ENCODE measurements at places on chromosomes 6 and 20.

- no peak for DNase-seq
Measured at GRCh38 chr20:54133434-54134427, 40.1 kb downstream of the CYP24A1 start.

DNA sequence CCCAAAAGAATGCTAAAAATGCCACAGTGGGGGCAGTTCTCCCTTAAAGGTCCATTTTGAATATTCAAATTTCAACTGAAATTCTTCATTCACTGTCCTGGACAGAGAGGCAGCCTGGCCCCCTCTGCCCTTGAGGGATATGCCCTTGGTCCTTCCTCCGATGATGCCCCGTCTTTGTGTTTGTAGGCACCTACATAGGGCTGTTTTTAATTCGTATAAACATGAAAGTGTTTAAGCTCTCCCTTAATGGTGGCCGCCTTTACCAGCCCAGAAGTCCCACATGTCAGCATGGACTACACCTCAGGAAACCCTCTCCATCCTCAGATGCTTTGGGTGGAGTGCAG lies 70.2 kb downstream of the SSR1 start:
- no peak for DNase-seq

DNA sequence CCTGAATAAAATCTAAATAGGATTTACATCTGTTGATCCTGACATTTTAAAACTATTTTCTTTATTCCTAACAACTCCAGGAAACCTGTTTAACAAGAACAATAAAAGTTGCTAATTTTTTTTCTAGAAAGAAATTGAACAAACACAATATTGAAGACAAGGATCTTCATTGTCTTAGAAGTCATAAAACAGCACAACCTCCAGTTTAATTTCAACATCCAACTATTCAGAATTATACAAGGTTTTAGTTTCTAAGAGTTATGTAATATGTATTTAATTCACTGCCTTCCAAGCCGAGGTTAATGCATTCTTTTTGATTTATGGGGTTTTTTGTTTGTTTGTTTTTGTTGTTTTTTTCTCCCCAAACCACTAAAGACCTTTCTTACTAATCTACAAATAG lies 7.2 kb downstream of the BMP5 start:
- DNase-seq, result no peak

DNA sequence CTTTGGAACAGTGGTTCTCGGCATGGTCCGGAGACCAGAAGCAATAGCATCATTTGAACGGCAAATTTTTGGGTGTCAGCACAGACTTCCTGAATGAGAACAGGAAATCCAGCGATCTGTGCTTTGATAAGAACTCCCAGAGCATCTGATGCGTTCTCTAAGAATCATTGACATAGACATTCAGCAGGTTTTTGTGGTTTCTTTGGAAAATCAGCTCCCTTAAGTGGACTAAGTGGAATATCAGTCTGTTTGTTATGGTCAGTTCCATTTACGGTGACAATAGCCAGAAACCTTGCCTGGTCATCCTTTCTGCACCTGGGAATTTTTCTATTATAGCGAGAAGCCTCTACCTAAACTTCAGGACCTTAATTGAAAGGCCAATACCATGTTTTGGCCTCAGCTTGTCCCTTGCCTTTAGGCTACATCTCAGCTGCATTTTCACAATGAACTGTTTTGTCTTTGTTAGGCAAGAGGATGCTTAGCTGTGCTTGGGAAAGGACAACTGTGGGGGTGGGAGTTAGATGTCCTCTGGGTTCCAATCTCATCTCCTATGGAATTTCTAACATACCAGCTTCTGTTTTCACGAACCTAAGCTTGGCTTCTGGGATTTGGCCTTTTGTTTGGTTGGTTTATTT lies 299.7 kb downstream of the CDKAL1 start:
- no peak for DNase-seq

DNA sequence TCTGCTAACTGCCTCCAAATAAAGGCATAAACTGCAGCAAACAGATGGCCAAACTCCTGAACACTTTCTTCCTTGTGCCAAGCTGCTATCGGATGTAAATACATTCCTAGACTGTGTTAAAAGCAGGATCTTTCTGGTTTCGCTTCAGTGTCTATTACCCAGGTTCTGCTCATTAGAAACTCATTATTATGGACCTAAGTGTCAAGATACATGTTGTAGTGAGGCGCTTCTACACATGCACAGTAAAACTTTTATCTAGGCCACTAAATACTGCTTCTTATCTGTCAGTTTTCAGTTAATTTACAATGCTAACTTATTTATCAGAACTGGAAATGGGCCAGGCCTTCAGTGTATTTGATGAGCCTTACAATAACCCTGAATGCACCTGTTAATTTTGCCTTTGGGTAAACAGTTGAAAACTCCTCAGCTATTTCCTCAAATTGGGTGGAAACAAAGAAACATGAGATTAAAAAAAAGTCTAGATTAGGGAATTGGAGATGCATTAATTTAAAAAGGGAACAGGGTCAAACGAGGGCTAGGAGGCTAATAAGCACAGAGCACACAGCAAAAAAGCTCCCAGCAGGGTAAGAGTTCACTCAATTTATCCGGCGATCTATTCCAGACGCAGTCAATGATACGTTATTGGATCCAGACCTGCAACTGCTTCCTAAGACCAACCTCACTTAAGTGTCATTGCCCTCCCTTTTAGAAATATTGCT lies 240.6 kb downstream of the FOXC1 start:
- no peak for DNase-seq

- no peak for DNase-seq
Measured at GRCh38 chr20:44600301-44600700, 17.9 kb downstream of the PKIG start.

- no peak for DNase-seq
Measured at GRCh38 chr20:48460681-48461080, 367.1 kb downstream of the PREX1 start.

- DNase-seq, result no peak
Measured at GRCh38 chr6:50819466-50819903, 814 bp downstream of the TFAP2B start.

- DNase-seq, result no peak
Measured at GRCh38 chr6:81353262-81353661, 399.2 kb downstream of the TENT5A start.

GRCh38 chr6:128743974-128744765 lies 138.8 kb upstream of the LAMA2 start:
- DNase-seq, result no peak

DNA sequence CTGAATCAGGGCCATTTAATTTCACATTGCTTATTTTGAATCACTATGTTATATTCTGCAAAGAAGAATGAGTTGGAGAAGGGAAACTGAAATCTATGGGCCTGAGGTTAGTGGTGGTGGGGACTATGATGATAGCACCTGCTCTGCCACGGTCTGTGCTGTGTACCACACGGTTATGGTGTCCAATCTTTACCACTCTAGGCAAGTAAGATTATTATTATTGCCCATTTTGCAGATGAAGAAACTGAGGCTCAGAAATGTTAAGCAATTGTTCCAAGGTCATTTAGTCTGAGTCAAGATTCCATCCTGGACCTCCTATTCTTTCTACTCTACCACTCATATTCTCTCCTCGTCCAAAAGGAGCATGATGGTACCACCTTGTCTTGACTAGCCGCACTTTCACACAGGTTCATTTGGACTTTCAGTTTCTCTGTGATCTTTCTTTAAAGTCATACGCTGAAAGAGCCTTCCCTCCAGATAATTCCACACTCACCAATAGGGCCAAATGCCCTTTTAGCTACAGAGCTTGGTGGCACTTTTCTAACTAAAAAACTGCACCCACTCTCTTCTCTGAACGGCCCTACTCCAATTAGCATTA lies 56.2 kb downstream of the GFOD1 start:
- no peak for DNase-seq

- DNase-seq, result no peak
Measured at GRCh38 chr20:46255440-46256104, 52.7 kb downstream of the CDH22 start.

DNA sequence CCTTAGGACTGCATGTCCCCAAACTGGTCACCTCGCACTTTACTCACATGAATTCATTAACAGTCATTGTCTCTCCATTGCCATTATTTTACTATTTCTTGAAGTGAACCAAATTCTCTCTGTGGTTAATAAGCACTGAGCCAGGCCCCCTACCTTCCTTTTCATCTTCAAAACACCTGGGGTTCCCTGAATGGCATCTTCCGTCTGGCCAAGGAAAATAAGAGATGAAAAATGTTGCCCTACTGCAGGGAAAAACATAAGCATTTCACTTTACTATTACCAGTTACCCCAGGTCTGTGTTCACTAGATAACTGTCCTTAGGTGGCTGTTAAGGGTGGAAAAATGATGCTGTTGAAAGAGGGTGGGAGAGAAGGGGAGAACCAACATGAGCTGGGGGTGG lies 10.0 kb upstream of the NKX2-2 start:
- no peak for DNase-seq

DNA sequence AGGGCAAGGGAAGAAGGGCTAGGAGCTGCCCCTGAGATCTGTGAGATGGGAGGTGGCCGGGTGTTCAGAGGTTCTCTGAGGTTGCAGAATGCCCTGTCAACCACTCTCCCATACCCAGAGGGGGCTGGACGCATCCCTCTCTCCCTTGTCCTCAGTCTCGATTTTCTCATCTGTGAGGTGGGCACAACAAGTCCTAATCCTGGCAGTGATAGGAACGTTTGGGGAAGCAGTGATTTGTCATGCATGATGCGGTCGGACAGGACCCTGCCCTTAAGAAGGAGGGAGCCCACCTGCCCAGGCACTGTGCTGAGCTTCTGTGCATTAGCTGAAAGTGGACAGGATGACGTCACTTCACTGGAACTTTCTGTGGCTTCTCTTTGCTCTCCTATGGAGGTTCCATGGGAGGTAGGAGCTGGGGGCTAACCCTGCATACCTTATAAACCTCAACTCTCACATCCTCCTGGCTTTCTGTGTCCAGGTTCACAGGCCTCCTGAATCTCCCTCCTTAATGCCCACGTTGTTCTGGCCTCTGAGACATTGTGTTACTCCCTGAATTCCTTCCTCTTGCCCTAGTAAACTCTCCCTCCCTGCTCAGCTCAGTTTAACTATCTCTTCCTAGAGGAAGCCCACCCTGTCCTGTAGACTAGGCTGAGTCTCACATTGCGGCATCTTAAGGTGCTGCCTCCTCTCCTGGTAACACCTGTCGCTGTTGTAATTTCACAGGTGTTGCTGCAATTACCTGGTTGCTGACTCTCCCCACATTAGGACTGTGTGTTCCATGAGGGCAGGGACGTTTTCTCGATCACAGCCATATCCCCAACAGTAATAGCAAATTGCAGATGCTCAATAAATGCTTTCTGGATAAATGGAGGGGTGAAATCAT lies 30.1 kb upstream of the CSNK2A1 start:
- no peak for DNase-seq

DNA sequence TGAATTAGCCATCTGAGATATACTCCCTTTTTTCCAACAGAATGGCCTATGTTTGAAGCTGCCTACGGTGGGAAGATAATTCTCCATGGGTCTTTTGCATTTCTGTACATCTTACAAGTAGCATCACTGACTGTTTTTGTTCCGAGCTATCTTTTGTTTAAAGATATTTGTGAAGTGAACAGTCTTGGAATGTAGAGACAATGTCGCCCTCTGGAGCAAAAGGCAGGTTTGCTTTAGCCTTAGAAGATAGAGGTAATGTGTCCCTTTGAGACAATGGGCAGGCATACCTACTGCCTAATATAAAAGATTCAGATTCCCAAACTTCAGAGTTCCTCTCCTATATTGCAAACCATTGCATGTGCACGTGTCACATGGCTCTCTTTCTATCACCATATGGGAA lies 347.8 kb upstream of the CNR1 start:
- no peak for DNase-seq

DNA sequence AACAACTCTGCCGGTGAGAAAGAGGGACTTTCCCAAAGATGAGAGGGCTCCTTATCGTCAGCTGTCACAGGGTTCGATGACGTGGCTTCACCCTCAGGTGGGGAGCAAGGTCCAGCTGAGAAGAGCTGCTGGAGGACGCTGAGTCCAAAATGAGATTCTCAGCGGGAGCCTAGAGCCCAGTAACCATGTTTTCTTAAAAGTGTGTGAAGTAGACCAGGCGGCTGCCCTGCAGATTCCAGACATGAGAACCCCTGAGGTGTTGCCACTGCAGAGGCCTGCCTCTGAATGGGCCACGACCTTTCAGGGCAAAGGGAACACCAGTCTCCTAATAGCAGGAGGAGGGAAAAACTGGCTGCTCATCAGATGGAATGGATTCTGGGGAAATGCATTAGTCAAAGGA lies 375.1 kb downstream of the BTBD9 start:
- no peak for DNase-seq

All from stimulated activated CD4-positive, alpha-beta T cell treated with anti-CD3 and anti-CD28 coated beads, TNF-alpha, amount 100 ng/mL, for 4 hours (primary cell).